ENCODE measurements at places on chromosomes 2 and 18.

DNA sequence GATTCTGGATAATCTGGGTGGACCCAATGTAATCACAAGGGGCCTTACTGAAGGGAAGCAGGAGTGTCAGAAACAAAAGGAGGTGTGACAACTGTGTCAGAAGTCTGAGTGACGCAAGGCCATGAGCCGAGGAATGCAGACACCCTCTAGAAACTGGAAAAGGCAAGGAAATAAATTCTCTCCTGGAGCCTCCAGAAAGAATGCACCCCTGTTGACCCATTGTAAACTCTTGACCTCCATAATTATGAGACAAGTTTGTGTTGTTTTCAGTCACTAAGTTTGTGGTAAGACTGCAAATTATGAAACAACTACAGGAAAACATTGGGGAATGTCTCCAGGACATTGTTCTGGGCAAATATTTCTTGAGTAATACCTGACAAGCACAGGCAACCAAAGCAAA is 47.3 kb upstream of the B3GNT7 start:
- DNase-seq, result no peak

DNA sequence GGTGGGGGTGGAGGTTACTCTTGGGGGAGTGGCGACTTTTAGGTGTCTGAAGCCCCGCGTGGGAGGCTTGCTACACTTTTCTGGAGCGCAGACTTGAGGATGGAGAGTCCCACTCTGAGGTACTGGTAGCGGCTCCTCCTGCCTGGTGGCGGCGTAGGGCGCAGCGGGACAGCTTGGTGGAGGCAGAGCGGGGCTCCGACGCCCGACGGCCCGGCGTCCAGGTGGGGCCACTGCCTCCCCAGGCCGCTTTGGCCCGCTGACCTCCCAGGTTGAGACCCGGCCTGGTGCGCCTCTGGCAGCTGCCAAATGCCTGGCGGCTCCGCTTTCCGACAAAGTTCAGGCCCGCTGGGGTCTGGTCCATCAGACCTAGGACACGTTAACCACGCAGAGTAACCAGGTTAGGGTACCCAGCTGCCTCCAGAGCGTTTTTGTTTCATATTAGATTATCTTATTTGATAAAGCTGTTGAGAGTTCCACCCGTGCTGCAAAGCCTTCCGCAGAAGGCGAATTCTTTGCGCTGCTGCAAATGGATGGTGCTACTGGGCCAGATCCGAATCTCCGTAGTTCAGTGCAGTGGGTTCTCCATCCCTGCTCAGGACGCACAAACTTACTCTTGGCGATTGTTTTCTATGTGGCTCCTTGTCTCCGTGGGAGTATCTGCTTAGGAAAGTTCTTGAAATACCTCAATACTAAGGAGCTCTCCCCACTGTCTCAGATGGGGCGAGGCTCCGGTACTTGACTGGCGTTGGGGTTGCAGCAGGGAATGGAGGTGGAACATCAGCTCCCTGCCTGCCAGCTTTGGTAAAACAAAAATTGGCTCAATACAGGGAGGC is 405.9 kb downstream of the XIRP2 start:
- peak; percentile 39 for DNase-seq

GRCh38 chr18:37668971-37669747 is 103.6 kb upstream of the CELF4 start:
- no peak for DNase-seq

- DNase-seq, result peak; percentile 64
Measured at GRCh38 chr2:65316072-65316471, 88.4 kb downstream of the ACTR2 start.

DNA sequence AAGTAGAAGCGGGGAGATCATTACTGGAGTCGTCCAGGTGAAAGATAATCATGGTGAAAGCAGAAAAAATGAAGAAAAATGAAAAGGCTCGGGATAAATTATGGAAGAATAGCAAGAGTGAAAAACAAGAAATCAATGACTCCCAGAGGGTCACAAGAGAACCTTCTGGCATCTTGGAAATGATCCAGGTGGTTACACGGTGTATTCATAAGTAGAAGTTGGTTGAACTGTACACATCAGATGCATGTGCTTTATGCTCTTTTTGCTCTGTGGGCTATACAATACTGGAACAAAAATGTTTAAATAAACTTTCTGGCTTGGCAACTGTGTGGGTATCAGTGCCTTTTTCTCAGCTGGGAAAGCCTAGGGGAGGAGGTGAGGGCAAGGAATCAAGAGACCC is 348.9 kb downstream of the RND3 start:
- no peak for DNase-seq

- DNase-seq, result no peak
Measured at GRCh38 chr2:14751581-14751980, 119.1 kb downstream of the LRATD1 start.

- peak; percentile 70 for DNase-seq
Measured at GRCh38 chr2:207227062-207227748, 61.5 kb upstream of the KLF7 start.

DNA sequence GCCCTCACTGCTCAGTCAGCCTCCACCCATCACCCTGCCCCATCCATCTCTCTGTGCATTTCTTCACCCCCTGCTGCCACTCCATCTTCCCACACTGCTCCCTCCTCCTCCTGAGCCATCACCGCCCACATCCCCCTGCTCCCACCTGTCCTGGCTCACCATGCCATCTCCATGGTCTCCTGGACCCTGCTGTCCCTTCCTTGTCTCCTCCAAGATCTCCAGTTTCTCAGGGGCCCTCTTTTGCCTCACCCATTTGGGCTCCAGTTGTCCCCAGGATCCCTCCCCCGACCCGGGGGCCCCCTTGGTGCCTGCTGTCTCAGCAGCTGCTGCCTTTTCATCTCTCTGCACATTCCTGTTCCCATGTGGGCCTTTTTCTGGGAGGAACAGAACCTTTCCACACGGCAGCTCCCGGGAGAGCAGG is 10.6 kb downstream of the SPEG start:
- DNase-seq, result no peak

DNA sequence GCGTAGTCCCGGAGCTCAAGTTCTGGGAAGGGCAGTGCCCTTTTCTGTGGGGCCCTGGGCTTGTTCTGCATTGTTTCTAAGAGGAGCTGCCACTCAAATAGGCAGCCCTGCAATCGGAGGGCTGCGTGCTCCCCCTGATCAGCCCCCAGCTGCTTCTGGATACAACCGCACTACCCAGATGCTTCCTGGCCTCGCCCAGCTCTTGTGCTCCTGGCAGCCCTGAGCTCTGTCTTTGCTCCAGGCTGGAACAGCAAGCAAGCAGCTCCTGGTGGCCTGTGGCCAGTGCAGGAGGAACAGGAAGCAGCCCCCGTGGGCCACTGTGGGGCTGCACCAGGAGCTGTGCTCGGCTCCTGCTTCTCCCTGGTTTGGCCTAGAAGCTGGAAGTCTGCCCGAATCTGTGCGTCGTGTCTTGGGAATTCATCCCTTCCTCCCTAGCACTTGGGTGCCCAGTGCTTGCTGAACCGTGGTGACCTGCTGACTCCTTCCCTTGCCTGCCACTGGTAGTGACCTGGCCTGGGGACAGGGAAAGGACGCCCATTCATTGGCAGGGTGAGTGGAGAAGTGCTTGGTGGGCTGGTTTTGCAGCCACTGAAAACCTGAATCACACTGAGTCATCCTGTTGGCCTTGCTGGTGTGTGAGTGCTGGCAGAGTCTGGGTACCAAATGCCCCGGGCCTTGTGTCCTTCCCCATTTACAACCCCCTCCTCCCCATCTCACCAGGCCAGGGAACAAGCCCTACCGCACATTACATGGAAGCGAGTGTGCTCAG is 27.3 kb upstream of the NTSR2 start:
- peak; percentile 56 for DNase-seq
